ENCODE measurements at places on chromosomes 11 and 22.

GRCh38 chr11:35841733-35842132, 102.1 kb upstream of the LDLRAD3 start:
- DNase-seq = no peak

DNA sequence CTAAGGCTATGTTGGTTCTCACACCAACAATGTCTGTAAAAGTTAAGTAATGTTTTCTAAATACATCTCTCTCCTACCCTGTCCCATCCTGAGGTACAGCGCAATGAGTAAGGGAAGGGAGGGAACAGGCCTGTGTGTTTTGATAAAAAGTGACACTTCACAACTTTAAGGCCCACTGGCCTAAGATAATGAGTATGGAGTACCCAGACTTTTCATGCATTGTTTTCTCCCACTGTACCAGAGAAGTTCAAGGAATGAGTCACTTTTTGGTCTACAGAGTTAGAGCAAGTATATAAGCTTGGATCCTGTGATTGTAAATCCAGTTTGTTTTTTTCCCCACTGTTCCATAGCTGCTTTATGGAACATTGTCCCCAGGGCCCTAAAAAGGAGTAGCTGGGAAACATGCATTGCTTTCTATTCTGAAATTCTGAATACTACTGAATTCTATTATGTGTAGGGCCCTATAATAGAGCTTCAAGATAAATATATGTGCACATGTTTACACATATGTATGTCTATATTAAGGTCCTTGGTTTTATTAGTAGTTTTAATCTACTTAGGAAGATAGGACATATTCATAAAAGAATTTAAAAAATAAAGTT, 29.8 kb downstream of the KCNE3 start:
- DNase-seq = no peak

DNA sequence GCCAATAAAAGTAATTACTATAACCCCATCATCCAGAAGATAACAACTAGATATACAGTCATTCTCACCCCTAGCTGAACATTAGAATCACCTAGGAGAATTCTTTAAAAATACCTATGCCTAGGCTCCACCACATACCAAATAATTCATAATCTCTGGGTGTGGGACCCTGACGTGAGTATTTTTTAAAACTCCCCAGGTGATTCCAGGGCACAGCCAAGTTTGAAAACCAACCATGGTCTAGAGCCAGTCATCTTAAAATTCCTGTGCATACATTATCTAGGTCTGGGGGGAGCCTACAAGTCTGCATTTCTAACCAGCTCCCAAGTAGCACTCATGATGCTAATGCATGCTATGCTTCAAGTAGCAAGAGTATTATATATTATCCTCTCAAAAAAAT, 281.0 kb upstream of the MTNR1B start:
- no peak for DNase-seq

- no peak for DNase-seq
Measured at GRCh38 chr22:37195921-37196320, 7.9 kb upstream of the C1QTNF6 start.

- no peak for DNase-seq
Measured at GRCh38 chr11:2218031-2218633, 46.5 kb upstream of the TH start.

- DNase-seq = no peak
Measured at GRCh38 chr11:130740819-130741218, 175.5 kb downstream of the SNX19 start.

- DNase-seq = no peak
Measured at GRCh38 chr11:110337570-110338193, 41.3 kb upstream of the RDX start.

DNA sequence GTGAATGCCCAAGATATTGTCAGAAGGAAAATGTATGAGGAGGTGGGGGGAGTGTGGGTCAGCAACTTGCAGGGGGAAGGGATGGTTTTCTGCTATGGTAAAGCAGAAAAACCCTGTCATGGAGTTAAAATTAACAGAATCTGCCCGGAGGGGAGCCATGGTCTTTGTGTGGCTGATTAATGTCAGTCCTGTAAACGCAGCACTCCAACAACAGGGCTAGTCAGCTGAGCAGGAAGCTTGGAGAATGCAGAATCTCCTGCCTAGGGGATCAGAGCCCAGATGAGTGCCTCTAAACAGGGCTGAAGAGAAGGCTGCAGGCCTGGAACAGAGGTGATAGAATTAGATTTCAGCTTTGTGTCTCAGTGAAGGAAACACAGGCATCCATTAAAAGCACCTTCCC, 140.9 kb upstream of the MTNR1B start:
- no peak for DNase-seq

DNA sequence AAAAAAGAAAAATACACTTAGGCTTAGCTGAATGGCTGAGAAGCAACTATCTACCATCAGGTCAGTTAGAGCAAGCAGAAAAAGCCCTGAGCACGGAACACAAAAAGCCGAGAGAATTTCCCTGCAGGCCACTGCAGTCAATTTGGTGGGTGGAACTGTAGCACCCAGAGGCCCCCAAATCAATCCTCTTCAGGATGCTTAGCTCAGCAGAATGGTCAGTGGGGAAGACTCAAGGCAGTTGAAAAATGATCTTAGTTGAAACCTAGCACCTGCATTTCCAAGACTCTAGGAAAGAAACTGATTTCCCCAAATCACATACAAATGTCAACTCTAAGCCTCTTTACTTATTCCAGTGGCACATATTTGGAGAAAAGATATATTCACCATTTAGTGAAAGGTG, 327.4 kb upstream of the SYN3 start:
- DNase-seq = no peak

GRCh38 chr11:63462137-63462536, 28.8 kb downstream of the PLAAT5 start:
- DNase-seq = no peak

GRCh38 chr11:115503886-115504275, 334 bp downstream of the CADM1 start:
- no peak for DNase-seq

DNA sequence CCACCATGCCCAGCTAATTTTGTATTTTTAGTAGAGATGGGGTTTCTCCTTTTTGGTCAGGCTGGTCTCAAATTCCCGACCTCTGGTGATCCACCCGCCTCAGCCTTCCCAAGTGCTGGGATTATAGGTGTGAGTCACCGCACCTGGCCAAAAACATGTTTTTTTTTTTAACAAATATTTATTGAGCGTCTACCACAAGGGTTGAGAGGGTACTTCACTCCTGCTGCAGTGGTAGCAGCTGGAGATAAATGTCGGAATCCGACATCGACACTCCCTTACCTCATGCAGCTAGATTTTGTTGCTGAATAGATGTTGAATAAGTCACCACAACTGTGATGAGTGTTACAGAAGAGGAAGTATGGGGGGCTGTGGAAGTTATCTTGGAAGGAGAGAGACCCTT, 971 bp downstream of the DNAJB13 start:
- DNase-seq = no peak

DNA sequence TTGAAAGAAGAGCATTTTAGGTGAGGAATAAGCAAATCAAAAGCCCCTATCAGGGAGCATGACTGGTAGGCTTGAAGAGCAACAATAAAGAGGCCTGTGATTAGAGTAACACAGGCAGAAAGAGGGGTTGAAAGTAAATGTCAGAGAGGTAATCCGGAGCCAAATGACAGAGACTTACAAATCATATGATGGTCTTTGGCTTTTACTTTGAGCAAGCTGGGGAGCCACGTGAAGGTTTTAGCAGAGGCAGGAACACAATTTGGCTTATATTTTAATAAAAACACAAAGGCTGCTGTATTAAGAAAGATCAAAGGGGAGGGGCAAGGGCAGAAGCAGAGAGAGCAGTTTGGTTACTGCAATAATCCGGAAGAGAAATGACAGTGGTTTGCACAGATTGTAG, 12.8 kb upstream of the NARS2 start:
- DNase-seq = no peak

DNA sequence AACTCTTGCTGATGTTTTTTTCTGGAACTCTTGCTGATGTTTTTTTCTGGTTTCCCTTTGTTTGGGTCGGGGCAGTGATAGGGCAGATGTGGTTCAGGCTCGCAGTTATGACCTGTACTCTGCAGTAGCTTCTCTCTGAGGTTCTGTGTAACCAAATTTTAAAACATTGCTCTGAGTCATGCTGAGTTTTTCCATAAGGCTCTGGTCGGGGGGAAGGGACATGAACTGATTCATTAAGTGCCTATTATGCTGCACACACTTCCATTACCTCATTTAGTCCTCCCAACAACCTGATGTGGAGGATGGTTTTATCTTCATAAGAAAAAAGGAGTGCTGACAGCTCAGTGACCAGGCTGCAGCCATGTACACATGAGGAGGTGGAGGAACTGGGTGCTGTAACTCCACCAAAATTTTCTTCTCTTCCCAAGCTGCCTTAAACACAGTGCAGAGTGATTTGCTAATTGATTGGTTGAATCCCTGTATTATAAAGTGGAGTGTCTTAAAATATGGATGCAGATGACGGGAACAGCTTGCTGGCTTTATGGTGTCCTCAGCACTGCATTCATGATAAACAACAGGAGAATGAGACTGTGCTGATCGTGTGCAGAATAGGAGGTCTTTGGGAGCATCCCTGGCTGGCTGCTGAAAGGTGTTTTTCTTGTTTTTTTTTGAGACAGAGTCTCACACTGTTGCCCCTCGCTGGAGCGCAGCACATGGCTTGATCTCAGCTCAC, 19.1 kb downstream of the TNRC6B start:
- peak; percentile 80 for DNase-seq

DNA sequence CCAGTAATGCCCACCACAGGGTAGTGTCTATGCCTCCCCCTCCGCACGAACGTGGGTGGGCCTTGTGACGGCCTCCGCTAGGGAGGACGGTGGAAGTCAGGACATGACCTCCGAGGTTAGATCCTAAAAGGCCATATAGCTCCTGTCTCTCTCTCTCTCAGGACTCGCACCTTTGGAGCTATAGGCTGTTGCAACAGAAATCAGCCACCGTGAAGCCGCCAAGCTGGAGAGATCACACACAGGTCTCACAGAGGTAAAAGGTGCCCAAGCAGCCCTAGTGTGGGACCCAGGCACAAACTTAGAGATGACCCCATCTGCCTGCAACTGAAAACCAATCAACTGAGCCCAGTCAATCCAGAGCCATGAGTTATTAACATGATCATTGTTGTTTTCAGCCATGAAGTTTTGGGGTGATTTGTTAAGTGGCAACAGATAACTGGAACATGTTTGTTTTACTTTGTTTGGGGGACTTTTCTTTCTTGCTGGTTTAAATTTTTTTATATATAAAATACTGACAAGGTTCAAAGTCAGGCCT, 7.4 kb upstream of the NAP1L4 start:
- no peak for DNase-seq

DNA sequence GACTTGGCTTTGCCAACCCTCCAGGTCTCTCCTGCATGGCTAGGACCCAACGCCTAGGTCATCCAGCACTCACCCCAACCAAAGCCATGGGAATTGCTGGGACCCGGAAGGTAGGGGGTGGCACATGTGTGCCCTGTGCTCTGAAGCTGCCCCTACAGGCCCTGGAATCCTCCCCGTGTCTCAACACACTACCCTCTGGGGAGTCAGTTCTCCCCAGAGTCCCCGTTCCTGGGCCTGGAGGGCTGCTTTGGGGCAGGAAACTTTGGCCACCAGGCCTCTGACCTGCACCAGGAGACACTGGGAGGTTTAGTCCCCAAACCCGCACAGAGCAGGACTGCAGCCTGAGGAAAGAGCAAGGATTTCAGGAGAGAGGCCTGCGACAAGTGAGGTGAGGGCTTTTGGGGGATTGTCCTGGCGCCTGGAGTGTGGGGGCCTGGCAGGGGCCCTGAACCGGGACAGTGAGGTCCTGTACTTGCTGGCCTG, 495 bp upstream of the IFITM1 start:
- DNase-seq = no peak

- no peak for DNase-seq
Measured at GRCh38 chr11:130020323-130020722, 17.7 kb upstream of the PRDM10 start.

- no peak for DNase-seq
Measured at GRCh38 chr22:37370306-37370979, 56.8 kb downstream of the ELFN2 start.

DNA sequence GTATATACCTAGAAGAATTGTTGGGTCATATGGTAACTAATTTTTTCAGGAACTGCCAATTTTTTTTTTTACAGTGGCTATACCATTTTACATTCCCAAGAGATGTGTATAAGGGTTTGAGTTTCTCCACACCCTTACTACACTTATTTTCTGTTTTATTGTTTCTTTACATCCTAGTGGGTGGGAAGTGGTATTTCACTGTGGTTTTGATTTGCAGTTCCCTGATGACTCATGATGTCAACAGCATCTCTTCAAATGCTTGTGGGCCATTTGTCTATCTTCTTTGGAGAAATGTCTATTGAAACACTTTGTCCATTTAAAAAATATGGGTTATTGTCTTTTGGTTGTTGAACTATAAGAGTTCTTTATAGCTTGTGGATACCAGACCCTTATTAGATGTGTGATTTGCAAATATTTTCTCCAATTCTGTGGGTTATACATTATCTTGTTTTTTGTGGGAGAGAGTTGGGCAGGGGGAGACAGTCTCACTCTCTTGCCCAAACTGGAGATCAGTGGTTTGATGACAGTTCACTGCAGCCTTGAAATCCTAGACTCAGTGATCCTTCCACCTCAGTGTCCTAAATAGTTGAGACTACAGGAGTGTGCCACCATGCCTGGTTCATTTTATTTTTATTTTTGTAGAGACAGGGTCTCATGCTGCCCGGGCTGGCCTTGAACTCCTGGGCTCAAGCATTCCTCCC, 30.3 kb upstream of the PISD start:
- DNase-seq = peak; percentile 24

- DNase-seq = no peak
Measured at GRCh38 chr11:123903932-123904331, 2.0 kb downstream of the OR8D4 start.

GRCh38 chr11:102599642-102600261, 25.4 kb downstream of the MMP20 start:
- peak; percentile 88 for DNase-seq

- no peak for DNase-seq
Measured at GRCh38 chr11:11841116-11841722, 553 bp upstream of the USP47 start.

DNA sequence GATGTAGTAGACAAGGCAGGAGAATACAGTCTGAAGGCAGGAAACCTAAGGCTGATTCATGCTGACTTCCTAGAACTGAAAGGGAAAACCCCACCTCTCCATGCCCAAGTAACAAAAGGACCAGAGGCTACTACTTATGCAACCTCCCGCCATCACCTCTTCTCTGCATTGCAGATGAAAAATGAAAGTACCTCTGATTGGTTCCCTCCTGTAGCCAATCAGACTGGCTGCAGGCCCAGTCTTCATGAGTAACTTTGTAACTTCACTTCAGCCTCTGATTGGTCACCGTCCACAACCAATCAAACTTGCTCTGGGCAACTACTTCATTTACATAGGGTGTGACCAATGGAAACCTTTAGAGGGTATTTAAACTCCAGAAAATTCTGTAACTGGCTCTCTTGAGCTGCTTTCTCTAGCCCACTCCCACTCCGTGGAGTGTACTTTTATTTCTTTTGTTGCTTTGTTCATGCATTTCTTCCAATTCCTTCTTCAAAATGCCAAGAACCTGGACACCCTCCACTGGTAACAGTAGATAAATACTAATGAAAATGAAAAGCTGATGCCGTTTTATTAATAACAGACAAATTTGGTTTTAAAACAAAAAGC, 5.2 kb upstream of the MAP6 start:
- DNase-seq = no peak

- no peak for DNase-seq
Measured at GRCh38 chr11:79262221-79262620, 178.6 kb downstream of the TENM4 start.

- DNase-seq = no peak
Measured at GRCh38 chr11:19220903-19221724, 19.3 kb upstream of the CSRP3 start.

- no peak for DNase-seq
Measured at GRCh38 chr11:92917927-92918326, 51.5 kb upstream of the MTNR1B start.

- no peak for DNase-seq
Measured at GRCh38 chr11:47361419-47361818, 8.9 kb upstream of the MYBPC3 start.
